ENCODE measurements at places on chromosomes 2 and 18.

DNA sequence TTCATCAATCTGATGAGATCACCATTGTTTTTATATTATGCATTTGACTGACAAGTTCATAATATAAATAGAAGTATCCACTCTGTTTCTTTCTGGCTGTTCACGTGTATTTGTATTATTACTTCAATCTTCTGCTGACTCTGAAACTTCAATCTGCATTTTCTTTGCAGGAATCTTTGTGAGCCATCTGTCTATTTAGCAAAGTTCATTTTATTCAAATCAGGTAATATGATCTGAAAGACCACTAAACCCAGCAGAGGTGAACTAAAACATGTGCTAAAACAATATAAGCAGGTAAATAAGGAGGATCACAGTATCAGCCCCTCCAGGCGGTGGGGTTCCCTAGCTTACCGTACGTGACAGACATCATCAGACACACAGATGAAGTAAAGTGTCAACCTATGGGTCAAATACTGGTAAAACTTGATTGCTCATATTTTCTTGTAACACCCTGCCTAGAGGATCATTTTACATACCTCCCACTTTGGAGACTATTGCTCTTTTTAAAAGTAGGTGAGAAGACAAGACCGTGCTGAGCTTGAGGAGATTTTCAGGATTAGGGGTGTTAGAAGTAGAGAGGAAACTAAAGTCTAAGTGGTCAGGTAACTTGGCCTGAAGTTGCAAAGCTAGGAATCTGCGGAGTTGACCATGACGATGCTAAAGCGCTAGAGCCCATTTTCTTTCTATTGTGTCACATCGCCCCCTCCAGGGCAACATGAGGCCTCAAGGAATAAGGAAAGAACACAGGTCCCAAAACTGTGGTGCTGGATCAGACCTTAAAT is 9.0 kb downstream of the DTNB start:
- DNase-seq: no peak

DNA sequence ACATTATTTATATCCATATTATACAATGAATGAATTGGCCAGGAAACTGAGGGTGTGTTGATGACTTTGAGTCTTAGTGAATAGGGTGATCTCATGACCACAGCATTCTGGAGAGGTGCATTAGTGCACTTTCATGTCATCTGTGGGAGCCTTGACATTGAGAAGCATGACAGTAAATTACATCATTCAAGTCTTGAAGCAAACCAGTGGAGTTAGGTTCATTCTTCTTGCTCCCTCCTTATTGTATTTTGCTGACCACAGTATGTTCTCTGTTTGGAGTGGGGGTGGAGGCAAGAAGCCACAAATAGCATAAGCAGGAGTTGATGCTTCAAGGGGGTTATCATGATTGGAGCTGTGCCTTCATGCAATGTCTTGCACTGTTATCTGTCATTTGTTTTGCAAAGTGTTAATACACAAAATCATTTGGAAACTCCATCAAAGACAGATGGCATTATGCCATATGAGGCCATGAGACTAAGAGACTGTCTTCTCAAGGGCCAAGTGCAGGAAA is 680.2 kb downstream of the NYAP2 start:
- DNase-seq: no peak

DNA sequence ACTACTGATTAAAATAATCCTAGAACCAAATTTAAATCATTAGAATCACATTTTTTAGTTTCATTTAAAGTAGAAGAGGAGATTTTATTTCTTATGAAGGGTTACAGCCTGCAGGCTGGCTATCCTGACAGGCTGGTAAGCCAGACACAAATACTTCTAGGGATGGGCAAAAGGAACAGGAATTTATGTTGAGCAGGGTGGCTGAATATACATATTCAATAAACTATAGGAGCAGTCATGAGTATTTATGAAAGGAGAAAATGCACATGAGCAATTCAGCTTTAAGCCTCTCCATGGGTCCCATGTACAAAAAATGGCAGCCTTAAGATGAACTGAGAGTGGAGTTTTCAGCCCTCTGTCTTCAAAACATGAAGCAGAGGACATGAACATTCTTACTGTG is 182.4 kb downstream of the CTNNA2 start:
- DNase-seq: no peak

DNA sequence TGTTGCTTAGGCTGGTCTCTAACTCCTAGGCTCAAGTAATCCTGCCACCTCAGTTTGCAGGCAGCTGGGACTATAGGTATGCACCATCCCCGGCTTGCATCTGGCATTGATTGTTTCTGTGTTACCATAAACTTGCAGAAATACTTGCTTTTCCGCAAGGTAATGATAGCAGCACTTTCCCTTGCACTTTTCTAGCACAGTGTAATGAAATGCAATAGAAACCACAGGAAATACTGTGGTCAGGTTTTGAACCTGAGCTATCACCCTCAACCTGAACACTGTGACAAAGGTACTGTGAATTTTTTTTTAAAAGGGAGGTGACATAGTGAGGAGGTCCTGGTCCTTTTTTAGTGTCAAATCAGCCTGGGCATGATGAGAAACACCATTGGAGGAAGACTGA is 38.3 kb downstream of the DHRS9 start:
- no peak for DNase-seq

- DNase-seq: no peak
Observed at GRCh38 chr2:158742536-158742935, 52.6 kb upstream of the DAPL1 start.

GRCh38 chr2:116490511-116491145 is 1323.9 kb upstream of the DDX18 start:
- no peak for DNase-seq

DNA sequence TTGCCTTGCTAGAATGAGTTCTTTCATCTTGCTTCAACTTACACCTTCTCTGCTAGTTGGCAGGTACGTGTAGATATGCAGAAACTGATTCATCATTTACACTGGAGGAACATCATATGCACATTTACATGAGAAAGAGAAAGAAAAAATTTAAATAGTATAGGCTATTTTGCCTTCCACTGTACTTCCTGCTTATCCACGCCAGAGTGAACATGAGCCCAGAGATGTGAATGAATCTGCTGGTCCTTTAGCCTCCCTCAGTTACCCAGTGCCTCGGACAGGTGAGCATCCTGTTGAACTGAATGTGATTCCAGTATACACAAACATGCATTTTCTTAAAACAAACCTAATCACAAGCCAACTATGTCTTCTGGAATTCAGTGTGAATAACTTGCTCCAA is 83.6 kb downstream of the SESTD1 start:
- DNase-seq: no peak

GRCh38 chr2:85888020-85888683 is 638 bp downstream of the ST3GAL5 start:
- no peak for DNase-seq

- no peak for DNase-seq
Observed at GRCh38 chr2:178553047-178553446, 72.8 kb downstream of the PLEKHA3 start.

- peak; percentile 82 for DNase-seq
Observed at GRCh38 chr2:96537066-96537733, 648 bp downstream of the ARID5A start.

All from stimulated activated CD8-positive, alpha-beta memory T cell treated with anti-CD3 and anti-CD28 coated beads, Interleukin-15, amount 100 ng/mL, for 48 hours (primary cell).